Posterior cingulate gyrus (tissue), 11 donors: ENCODE measurements at places on chromosomes 4 and X.

DNA sequence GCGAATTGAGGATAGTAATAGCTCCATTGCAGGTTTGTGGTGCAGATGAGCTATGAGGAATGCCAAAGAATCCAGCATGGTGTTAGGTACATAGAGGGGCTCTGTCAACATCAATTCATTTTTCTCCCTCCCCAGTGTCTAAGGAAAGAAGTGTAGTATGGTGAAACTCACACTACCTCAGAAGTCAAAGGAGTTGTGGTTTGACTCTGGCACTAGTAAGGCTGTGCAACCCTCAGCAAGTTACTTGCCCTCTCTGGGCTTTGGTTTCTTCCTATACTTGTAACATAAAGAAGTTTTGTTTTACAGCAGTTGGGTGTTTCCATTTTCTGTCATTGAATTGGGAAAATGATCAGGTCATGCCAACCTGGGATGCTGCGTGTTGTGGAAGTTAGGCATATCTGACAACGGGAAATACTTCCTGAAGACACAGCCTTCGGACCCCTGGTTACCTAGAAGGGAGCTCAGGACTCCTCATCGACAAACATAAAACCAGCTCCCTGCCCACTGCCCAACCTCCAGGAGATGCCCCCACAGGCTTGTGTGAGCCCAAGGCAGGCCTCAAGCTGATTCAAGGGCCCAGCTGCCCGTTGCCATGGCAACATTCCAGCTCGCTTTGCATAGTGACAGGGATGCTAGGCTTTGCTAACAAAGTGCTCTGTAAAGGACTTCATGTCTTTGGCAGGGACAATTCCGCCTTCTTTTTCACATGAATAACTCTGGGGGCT is 71.4 kb downstream of the RTL5 start:
- peak; percentile 64 for DNase-seq

DNA sequence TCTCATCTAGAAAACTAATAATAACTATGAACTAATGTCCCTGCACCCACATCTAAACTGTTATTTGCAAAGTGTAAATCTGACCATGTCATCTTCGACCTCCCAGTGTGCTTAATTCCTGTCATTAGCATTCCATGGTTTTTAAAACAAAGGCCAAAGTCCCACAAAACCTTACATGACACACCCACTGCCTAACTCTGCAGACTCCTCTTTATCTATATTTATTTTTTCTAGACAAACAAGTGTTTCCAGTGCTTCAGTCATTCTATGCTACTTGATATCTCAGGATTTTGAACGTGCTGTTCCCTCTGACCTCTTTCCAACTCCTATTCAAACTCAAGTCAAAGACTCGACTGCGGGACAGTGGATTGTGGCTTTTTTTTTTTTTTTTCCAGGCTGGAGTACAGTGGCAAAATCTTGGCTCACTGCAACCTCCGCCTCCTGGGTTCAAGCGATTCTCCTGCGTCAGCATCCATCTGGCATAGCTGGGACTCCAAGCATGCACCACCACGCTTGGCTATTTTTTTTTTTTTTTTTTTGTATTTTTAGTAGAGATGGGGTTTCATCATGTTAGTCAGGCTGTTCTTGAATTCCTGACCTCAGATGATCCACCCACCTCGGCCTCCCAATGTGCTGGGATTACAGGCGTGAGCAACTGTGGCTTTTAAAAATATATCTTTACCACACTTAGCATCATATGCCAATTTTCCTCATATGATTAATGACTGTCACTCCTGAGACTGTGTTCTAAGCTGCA is 1511.0 kb downstream of the ARAP2 start:
- no peak for DNase-seq

GRCh38 chrX:40066700-40067099 is 31.1 kb downstream of the BCOR start:
- DNase-seq, result no peak

DNA sequence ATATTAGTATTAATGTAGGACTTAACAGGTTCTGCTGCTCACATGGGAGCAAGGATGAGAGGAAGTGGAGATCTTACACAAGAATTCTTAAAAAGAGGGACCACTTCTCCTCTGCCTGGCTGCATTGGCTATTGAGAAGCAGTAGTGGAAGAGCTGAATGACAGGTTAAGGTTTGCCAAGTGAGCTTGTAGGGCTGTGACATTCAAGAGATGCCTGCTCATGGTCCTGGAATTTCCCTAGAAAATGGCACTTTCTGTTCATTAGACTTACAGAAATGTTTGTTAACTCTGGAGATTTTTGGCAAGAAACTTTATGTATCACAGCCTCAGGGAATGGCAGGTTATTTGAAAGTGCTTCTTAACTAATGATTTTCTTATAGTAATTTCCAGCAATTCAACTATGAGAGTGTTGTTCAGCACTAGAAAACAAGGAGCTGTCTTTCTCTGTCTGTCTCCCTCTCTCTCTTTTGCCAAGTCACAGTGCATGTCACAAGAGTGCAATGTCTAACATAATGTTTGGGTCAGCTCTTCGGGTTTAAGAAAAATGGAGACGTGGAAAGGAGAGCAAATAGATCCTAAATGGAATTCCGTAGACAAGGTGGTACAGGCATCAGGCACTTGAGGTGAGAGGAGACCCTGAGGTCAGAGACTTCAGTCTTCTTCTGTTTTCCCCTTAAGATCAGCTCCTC is 8.3 kb upstream of the NAP1L5 start:
- no peak for DNase-seq

GRCh38 chr4:160299177-160299576 is 1196.3 kb downstream of the RAPGEF2 start:
- no peak for DNase-seq

GRCh38 chr4:72326692-72327632 is 242.1 kb downstream of the ADAMTS3 start:
- no peak for DNase-seq

- DNase-seq, result no peak
Observed at GRCh38 chr4:26343038-26343398, 22.2 kb downstream of the RBPJ start.

DNA sequence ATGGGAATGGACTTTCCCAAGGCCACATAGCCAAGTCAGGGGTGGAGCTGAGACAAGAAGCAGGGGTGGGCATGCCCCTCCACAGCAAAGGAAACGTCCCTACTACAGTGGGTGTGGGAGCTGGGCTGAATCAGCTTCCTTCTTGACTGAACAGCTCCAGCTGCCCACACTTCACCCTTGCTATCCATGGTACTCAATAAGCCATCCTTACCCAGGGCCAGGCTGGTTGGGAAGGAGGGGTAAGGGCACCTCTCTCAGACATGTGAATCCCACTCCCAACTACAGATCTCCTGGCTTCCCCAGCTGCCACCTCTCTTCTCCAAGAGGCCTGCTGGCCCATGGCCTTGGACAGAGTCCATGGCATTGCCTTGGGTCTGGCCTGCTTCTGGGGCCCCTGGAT is 21.0 kb downstream of the LAS1L start:
- no peak for DNase-seq

- no peak for DNase-seq
Observed at GRCh38 chrX:33686105-33686504, 446.0 kb downstream of the FAM47A start.

- no peak for DNase-seq
Observed at GRCh38 chr4:99855678-99856077, 38.5 kb downstream of the LAMTOR3 start.

- no peak for DNase-seq
Observed at GRCh38 chr4:101393256-101393655, 45.9 kb upstream of the PPP3CA start.

GRCh38 chr4:108601106-108601505 is 19.3 kb upstream of the RPL34 start:
- DNase-seq, result no peak

DNA sequence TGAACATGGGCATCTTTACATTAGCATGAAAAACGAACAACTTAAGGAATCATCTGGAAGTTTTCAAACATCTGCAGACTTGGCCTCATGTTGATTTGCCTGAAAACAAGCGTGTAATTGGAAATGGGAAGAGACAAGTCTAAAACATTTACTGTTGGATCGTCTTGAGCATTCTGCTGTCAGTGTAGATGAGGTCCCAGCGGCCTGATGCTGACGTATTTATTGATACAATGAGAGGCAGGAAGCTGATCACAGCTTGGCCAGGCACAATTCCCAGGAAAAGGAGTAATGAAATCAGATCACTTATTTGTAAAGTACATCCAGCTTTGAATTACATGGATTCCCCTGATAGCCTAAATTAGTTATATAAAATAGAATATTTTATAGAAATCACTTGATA is 210.6 kb downstream of the CLCN4 start:
- DNase-seq, result no peak

DNA sequence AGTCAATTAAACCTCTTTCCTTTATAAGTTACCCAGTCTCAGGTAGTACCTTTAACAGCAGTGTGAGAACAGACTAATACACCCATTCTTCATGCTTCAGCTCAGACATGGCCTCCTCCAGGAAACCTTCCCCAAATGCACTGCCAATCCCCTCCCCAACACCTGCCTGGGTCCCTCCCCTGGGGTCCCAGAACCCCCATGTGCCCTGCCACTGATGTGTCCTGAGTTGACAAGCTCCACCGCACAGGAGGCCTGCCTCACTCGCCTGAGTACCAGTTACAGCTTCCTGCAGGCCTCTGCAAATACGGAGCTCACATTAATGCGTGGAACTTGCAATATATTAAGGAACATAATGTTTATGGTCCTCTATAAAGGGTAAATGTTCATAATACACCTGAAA is 34.9 kb upstream of the CRMP1 start:
- DNase-seq, result no peak

DNA sequence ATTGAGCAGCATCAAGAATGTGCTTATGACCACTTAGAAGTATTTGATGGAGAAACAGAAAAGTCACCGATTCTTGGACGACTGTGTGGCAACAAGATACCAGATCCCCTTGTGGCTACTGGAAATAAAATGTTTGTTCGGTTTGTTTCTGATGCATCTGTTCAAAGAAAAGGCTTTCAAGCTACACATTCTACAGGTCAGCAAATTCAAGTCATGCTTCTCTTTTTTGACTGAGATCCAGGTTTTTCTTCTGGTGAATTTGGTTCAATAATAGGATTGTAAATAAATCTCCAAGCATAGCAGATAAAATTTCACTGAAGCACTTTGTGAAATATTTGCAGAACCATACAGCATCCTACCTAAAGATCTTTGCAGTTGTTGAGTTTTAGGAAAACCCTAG is 218.1 kb downstream of the TLL1 start:
- no peak for DNase-seq

- DNase-seq, result no peak
Observed at GRCh38 chrX:14361435-14361834, 167.9 kb upstream of the GLRA2 start.

DNA sequence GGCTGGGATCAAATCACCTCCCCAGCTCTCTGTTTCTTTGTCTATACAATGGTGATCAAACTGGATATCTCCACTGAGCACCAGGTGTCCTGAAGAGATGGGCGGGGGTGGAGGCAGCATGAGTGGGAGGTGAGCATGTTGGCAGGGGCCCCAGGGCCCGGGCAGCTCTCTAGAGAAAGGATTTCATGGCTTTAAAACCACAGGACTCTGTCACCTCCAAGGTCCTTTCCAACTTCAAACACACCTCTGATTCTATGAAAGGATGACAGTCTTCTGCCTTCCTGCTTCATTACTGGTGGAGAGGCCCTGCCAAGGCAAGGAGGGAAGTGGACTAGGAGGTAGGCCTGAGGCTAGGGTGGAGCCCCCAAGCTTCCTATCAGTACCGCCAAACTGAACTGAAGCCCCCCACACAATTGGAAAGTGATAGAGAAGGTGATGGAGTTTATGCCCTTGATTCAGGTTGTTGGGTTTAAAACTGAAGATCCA is 38.6 kb downstream of the TRIM2 start:
- no peak for DNase-seq

- DNase-seq, result no peak
Observed at GRCh38 chr4:8541981-8542715, 38.0 kb upstream of the GPR78 start.

- no peak for DNase-seq
Observed at GRCh38 chrX:129840344-129840743, 3.3 kb downstream of the ZDHHC9 start.

GRCh38 chr4:147096667-147097604 is 151.3 kb upstream of the TTC29 start:
- DNase-seq, result no peak

GRCh38 chr4:5998333-5998936 is 19.8 kb downstream of the C4orf50 start:
- peak; percentile 61 for DNase-seq

GRCh38 chr4:138494931-138495330 is 252.8 kb upstream of the SLC7A11 start:
- no peak for DNase-seq
